Tibial nerve (tissue), 4 donors: ENCODE measurements at places on chromosomes 13 and 19. TPM values are rescaled to one million over a fixed set of nuclear protein-coding genes. Genes with fewer than 3 reads are reported as not detected.

DNA sequence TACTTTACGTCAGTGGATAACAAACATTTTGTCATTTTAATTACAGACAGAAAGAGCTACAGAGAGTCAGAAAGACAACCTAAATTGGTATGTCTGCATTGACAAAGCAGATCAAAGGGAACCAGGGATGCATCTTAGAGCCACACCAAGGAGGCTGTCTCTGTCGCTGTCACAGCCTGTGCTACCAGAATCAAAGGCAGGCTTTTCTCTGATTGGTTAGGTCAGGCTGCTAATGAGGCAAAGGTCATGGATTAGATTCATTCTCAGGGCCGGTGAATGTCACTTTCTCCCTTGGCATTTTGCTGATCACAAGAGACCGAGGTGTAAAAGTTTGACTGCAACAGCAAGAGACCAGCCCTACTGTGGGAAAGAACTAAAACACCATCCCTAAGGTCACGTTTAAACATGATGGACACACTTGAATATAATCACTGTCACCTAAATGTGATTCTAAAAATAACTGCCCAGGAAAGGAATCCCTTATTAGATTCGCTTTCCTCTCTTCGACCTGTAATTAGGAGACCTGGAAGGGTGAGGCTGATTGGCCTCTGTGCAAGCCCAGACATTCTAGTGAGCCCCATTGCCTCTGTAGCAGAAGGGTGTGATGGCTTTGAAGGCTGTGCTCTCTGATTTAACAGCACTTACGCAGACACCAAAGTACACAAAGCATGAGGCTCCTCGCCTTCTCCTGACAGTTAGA is 314.4 kb upstream of the NBEA start:
- H3K4me3 ChIP-seq = no peak overlapping the region
- H3K4me1 ChIP-seq = no peaks in the 10 kb centered on the region
- no peak for DNase-seq

DNA sequence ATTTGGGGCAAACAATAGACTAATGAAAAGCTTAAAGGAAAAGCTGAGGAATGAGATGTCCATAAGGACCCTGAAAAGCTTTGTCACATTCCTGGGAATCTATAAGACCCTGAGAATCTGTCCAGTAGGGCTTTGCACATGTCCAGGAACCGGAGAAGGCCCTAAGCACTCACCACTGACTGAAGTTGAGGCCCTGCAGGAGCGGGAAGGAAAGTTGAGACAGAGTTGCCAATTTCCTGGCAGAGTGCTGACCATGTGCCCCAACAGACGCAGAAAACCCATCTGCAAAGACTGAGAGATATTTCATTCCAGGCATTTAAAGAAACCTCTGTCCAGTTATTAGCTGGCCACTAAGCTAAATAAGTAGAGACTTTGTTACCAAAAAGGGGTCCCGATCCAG is 890.5 kb downstream of the UQCRFS1 start:
- H3K4me1 ChIP-seq = no peaks in the 10 kb centered on the region
- H3K27ac ChIP-seq = no peak overlapping the region
- H3K36me3 ChIP-seq = no peaks in the 10 kb centered on the region
- no peak for DNase-seq
- no peaks in the 10 kb centered on the region for H3K27me3 ChIP-seq

DNA sequence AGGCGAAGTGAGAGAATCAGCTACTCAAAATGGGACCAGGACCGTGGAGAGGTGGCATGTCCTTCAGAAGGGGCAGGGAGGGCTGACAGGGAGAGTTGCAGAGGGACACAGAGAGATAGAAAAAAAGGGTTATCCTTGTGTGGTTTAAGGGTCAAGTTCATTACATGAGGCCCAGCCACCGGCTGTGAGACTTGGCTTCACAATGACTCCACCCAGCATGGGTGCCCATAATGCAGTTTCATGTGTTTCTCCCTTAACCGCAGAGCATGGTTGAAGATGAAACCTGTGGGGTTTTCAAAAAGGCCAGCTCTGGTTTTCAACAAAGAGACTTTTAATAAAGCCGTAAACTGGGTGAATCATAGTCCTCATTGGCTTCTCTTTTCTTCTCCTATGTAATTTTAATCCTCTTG is 164.6 kb downstream of the KLF5 start:
- no peak for DNase-seq
- H3K4me3 ChIP-seq = no peak overlapping the region
- no peaks in the 10 kb centered on the region for H3K27me3 ChIP-seq
- H3K4me1 ChIP-seq = no peaks in the 10 kb centered on the region
- no peak overlapping the region for H3K27ac ChIP-seq

GRCh38 chr13:51825165-51825592 is 19.8 kb downstream of the TMEM272 start:
- H3K4me1 ChIP-seq = no peaks in the 10 kb centered on the region
- H3K36me3 ChIP-seq = no peaks in the 10 kb centered on the region
- H3K27me3 ChIP-seq = no peaks in the 10 kb centered on the region
- H3K4me3 ChIP-seq = no peak overlapping the region
- H3K27ac ChIP-seq = no peak overlapping the region
- no peak for DNase-seq

GRCh38 chr13:35179494-35179893 is 237.4 kb downstream of the NBEA start:
- DNase-seq = no peak
- H3K4me1 ChIP-seq = no peaks in the 10 kb centered on the region
- no peak overlapping the region for H3K4me3 ChIP-seq
- no peaks in the 10 kb centered on the region for H3K36me3 ChIP-seq
- no peaks in the 10 kb centered on the region for H3K27me3 ChIP-seq

DNA sequence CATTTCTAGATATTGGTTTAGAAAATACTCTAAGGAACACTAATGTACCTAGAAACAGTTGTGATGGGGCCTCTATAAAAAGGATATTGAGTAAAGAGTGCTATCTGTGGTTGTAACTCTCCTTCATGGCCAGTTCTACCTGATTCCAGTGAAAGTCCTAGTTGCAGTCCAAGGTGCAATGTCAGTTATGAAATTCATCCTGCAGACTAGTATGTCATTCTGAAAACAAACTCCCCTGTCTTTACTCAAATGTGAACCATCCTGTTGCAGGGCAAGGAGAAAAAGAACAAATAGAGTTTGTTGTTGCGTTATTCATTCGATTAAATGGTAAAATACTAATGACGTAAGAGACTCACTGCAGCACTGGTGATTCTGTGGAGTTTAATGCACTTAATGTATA is 18.3 kb upstream of the N4BP2L1 start:
- H3K36me3 ChIP-seq = peaks cover 12% of the 10 kb centered on the region
- H3K4me1 ChIP-seq = no peaks in the 10 kb centered on the region
- no peak for DNase-seq

- no peak overlapping the region for H3K27ac ChIP-seq
- peak; percentile 95 for DNase-seq
- no peaks in the 10 kb centered on the region for H3K36me3 ChIP-seq
- no peaks in the 10 kb centered on the region for H3K27me3 ChIP-seq
- H3K4me1 ChIP-seq = no peaks in the 10 kb centered on the region
Measured at GRCh38 chr19:11035441-11036377, 53.6 kb upstream of the LDLR start.

GRCh38 chr19:5153601-5154128 is 184.8 kb downstream of the KDM4B start:
- no peak for DNase-seq
- peaks cover 53% of the 10 kb centered on the region for H3K36me3 ChIP-seq
- H3K4me3 ChIP-seq = no peak overlapping the region
- no peaks in the 10 kb centered on the region for H3K4me1 ChIP-seq
- H3K27me3 ChIP-seq = no peaks in the 10 kb centered on the region
- no peak overlapping the region for H3K27ac ChIP-seq

DNA sequence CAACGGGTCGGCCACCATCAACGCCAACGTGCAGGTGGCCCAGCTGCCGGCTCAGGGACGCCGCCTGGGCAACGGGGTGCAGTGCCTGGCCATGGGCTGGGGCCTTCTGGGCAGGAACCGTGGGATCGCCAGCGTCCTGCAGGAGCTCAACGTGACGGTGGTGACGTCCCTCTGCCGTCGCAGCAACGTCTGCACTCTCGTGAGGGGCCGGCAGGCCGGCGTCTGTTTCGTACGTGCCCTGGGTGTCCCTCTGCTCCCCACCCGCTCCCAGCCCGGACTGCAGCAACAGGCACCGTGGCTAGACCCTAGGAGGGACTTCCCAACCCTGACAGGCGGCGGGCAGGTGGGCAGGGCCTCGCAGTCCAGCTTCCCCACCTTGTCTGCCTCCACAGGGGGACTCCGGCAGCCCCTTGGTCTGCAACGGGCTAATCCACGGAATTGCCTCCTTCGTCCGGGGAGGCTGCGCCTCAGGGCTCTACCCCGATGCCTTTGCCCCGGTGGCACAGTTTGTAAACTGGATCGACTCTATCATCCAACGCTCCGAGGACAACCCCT is 3.5 kb downstream of the ELANE start:
- H3K4me1 ChIP-seq = no peaks in the 10 kb centered on the region
- no peak overlapping the region for H3K4me3 ChIP-seq
- no peak overlapping the region for H3K27ac ChIP-seq

- H3K4me3 ChIP-seq = no peak overlapping the region
- H3K36me3 ChIP-seq = no peaks in the 10 kb centered on the region
- H3K27ac ChIP-seq = no peak overlapping the region
- DNase-seq = no peak
Measured at GRCh38 chr13:73337532-73337931, 278.7 kb downstream of the KLF5 start.

DNA sequence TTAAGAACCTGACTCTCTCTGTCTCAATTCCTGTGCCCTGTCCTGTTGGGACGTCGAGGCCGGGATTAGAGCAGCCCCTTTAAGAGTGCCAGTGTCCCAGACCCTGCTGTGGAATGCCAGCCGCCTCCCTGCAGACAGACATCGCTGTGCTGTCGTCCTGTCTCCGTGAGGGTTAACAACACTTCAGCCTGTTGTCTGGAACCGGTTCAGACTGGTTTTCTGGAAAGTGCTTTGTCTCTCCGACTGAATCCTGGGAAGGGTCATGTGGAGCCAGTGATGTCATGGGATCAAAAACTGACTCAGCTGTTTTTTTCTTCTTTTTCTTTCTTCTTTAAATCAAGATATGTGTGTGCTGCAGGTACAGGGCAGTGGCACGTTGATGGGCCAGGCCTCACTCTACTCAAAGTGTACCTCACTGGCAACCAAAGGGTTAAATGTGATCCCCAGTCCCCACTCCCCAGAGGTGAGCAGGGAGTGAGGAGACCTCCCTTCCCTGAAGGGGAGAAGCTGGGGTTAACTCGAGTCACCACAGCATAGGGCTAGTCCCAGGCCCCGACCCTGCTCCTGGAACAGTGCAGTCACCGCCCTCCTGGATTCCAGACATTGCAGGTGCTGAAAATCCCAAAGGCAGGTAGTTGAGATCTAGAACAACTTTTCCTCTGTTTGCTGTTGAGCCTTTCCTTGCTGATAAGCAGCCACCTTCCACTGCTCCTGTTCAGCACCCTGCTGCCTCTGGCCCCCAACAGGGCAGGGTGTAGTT is 50.8 kb downstream of the TSSK6 start:
- H3K36me3 ChIP-seq = peaks cover 45% of the 10 kb centered on the region
- no peak for DNase-seq
- H3K4me1 ChIP-seq = peaks cover 46% of the 10 kb centered on the region
- peak overlapping the region; percentile 91 for H3K27ac ChIP-seq

The PRR20A gene
- not detected for total RNA-seq

The KIR2DL3 gene
- not detected for total RNA-seq

The ZNF577 gene
- total RNA-seq = 14.5 TPM

The GARRE1 gene
- 35.4 TPM for total RNA-seq

The DPF1 gene
- not detected for total RNA-seq

The XRCC1 gene
- total RNA-seq = 30.6 TPM

The SERPINE3 gene
- not detected for total RNA-seq

The ECSIT gene
- 45.2 TPM for total RNA-seq
